ENCODE measurements at places on chromosomes 11 and 22.

- DNase-seq: no peak
Observed at GRCh38 chr22:36562261-36562835, 33.4 kb upstream of the EIF3D start.

DNA sequence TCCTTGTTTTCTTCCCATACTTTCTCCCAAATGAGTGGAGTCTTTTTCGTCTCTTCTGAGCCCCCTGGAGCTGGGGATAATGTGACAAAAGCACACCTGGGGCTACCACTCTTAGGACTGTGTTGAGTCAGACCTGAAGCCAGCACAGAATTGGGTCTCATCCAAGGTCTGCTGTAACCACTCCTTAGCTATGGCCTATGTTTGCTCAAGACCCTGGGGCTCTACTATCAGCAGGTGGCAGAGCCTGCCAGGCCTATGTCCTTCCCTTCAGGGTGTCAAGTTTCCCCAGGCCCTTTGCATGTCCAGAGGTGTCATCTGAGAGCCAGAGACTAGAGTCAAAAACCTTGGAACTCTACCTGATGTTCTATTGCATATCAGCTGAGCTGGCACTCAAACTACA is 335.7 kb downstream of the DDX10 start:
- DNase-seq: no peak

DNA sequence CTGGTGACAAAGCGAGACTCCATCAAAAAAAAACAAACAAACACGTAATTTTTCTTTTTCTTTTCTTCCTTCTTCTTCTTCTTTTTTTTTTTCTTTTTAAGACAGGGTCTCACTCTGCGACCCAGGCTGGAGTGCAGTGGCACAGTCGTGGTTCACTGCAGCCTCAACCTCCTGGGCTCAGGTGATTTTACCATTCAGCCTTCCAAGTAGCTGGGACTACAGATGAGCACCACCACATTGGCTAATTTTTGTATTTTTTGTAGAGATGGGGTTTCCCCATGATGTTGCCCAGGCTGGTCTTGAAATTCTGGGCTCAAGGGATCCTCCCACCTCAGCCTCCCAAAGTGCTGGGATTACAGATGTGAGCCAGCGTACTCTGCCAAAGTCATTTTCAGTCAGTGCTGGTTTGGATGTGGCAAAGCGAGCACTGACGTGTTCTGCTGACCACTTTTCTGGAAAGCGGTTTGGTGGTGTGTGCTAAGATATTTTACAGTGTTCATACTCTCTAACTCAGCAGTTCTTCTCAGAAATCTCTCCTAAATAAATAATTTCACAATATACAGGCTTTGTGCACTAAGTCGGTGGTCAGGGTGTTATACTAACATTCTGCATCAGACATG is 10.7 kb downstream of the FAM118A start:
- no peak for DNase-seq

DNA sequence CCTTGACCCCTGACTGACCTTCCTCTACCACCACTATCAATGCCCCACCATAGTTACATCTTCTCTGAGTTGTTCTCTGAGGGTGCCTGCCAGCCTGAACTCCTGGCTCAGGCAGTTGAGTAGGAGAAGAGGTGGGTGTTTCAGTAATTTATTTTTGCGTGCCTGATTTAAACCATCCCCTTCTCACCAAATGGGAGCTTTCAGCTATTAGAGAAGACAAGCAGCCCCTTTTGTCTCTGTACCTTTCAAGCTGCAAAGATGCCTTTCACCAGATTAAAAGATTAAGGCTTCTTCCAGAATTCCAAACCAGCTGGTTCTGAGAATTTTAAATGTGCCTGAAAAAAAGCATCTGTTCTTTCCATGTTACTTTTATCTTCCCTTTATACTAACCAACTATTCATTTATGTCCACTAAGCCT is 223.8 kb downstream of the FAM76B start:
- DNase-seq: no peak

- DNase-seq: no peak
Observed at GRCh38 chr11:73188301-73188700, 29.8 kb upstream of the P2RY2 start.

DNA sequence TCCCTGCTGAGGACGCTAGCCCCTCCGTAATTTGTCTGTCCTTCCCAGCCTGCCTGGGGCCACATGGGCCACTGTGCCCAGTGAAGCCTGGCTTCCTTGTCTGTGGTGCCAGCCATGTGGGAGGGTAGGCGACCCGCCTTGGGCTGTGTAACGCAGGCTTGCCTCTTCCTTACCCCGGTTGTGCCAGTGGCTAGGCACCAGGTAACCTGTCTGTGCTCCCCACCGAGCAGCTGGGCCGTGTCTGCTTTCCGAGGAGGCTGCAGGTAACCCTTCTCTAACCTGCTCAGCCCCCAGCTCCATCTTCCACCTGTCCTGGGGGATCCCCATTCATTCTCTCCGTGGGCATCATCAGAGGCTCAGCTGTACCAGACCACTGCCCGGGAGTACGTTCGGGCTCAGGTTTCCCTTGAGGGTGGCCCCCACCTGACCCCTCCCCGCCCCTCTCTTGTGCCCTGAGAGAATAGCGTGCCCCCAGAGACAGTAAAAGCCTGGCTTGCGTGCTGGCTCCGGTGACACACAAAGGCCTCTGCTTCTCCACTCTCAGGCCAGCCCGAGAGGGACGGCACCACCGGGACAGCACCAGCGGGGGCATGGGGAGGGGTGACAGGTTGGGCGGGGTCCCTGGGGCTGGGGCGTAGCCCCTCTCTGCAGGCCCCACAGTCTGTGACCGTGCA is 79.1 kb downstream of the CDKN1C start:
- no peak for DNase-seq

GRCh38 chr11:117384045-117384444 is 56.4 kb downstream of the CEP164 start:
- DNase-seq: no peak

- no peak for DNase-seq
Observed at GRCh38 chr11:17396598-17397310, 8.3 kb upstream of the KCNJ11 start.

GRCh38 chr11:80327956-80328614 is 887.3 kb upstream of the TENM4 start:
- no peak for DNase-seq

GRCh38 chr11:129644326-129644725 is 171.3 kb upstream of the TMEM45B start:
- no peak for DNase-seq

GRCh38 chr11:57482782-57483561 is 22.6 kb downstream of the RTN4RL2 start:
- DNase-seq: peak; percentile 47

DNA sequence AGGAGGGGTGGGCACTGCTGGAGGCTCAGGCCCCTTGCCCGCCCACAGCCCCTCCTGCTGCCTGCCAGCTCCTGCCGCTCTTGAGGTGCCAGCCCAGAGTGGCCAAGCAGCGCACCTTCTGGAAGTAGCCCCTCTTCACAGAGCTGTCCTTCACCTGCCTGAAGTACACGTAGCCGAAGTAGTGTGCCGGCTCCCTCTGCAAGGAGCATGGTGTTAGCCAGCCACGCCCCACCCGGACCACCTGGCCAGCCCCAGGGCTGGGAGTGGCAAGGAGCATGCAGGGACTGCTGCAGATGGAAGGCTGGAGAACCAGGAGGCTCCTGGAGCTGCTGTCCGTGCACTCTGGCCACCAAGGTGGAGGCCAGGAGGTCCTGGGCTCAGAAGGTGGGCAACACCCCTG is 9.6 kb downstream of the DENND6B start:
- DNase-seq: no peak

GRCh38 chr11:9330387-9331384 is 16.3 kb upstream of the TMEM41B start:
- no peak for DNase-seq

DNA sequence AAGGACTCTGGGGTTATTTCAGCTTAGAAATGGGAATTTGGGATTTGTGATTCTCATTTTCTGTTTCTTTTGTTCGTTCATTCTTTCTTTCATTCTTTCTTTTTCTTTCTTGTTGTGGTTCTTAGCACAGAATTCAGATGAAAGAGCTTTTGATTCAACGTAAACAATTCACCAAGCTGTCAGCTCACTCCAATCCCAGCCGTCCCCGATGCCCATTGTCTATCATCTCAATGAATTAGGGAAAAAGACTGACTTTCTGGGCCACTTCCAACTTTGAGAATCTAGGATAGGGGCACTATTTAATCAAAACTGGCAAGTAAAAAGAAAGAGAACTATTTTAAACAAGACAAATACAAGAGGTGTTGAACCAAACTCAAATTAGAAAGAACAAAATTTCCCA is 25.1 kb upstream of the TMA7B start:
- no peak for DNase-seq
